Cortex of kidney (tissue), 1 donor: ENCODE measurements at places on chromosomes 16 and 17.

DNA sequence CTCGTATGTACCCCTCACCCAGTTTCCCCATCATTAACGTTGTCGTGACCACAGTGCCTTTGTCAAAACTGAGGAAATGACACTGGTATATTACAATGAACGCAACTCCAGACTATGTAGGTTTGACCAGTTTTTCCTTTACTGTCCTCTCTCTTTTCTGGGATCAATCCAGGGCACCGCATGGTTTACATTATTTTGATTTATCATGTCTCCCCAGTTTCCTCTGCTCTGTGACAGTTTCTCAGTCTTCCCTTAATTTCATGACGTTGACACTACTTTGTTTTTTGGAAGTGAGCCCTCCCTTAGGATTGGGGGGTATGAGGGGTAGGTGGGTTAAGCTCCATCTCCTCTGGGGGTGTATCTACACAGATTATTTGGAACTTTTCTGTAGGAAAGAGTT lies 76.1 kb upstream of the LGALS9 start:
- no peak for DNase-seq

DNA sequence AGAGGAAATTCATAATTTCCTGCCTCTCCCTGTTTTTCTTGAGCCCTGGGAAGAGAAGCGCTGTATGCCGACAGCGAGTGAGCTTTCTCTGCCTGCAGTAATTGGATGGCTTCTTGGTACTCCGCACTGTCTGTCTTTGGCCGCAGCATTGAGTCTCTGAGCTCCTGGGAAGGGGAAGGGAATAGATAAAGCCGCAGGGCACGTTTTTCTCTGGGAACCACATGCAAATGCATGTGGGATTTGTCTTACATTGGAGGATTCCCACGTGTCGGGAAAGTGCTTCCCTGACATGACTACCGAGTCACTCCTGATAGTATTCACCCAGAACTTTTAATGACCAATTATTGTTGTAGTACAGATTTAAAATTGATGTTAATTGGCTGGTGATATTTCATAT lies 385.9 kb downstream of the CPPED1 start:
- no peak for DNase-seq

DNA sequence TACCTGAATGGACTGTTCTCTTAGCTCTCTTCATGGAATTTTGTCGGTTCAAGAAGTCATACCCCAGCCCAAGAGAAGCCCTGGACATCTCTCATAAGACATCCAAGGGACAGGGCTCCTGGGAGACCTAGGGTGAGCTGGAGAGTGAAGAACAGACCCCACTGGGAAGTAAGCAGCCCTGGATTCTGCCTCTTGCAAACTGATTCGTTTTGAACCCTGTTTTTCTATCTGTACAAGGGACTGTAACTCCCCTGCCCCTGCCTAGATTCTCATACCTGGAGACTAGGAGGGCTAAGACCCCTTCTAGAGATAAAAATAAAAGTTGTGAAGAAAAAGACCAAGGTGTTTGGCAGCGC lies 449 bp downstream of the CCL3L1 start:
- no peak for DNase-seq

DNA sequence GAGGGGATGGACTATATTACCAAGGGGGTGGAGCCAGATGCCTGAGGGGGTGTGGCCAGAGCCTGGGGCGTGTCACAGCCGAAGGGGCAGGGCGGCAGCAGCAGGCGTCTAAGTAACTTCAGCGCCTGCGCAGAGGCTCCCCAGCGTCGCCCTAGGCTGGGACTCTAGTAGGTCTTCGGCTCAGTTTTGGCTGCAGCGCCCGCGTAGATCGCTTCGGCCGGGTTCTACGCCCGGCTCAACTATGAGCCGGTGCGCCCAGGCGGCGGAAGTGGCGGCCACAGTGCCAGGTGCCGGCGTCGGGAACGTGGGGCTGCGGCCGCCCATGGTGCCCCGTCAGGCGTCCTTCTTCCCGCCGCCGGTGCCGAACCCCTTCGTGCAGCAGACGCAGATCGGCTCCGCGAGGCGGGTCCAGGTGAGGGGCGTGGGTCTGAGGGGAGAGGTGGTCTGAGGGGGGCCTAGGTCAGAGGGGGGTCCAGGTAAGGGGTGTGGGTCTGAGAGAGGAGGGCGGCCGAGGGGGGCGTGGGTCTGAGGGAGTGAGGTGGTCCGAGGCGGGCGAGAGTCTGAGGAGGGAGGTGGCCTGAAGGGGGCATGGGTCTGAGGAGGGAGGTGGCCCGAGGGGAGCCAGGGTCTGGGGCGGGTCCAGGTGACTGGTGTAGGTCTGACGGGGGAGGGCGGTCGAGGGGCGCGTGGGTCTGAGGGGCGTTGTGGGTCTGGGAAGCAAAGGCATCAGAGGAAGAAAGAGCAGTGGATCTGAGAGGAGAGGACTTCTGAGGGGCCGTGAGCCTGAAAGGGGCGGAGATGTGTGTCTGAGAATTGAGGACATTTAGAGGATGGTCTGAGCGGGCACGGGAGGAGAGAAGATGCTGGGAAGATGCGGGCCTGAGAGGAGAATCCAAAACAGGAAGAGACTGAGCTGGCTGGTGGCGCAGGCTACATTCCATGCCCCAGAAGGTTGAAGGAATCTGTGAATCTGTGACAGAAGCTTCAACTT lies at the start of gene LPCAT2:
LPCAT2 (plus strand) TSS at position 132 of the 991 bp plus-strand sequence; CDS start at position 242, 110 bp downstream.
- DNase-seq, result no peak

DNA sequence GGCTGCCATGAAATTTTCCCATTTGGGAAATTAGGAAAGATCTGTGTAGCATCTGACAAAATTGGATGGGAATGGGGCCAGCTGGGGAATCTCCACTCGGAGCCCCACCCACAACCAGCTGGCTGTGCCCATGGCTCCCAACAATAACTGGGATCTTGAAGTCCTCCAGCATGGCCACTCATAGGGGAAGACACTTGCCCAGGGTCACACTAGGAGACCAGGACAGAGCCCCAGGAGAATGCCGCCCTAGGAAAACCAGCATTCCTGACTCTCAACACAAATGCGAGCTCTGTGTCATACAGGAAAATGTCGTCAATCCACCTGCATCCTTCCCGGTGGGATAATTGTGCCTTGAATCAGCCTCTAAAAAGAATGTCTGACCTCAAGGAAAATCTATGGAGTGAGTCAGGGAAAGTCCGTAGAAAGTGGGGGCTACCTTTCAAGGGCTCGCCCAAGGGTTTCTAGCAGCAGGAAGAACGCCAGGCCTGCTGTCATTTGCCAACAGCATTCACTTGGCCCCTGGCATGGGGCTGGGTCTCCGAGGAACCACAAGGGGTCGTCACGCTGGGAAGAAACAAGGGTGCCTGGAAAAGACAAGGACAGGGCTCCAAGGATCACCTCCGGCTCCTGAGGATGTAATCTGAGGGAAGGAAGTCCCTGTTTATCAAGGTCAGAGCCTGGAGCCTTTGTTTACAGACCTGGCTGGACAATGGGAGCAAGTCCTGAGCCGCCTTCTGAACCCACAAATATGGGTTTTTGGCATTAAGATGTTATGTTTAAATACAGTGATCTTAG lies 15.9 kb downstream of the CDH5 start:
- DNase-seq, result no peak

GRCh38 chr16:3252967-3253366 lies 3.5 kb downstream of the MEFV start:
- no peak for DNase-seq

- no peak for DNase-seq
These were observed 32.3 kb upstream of the HS3ST3A1 start for GRCh38 chr17:13634021-13634420.

GRCh38 chr16:85137323-85138072 lies 25.2 kb upstream of the CIBAR2 start:
- DNase-seq, result no peak

DNA sequence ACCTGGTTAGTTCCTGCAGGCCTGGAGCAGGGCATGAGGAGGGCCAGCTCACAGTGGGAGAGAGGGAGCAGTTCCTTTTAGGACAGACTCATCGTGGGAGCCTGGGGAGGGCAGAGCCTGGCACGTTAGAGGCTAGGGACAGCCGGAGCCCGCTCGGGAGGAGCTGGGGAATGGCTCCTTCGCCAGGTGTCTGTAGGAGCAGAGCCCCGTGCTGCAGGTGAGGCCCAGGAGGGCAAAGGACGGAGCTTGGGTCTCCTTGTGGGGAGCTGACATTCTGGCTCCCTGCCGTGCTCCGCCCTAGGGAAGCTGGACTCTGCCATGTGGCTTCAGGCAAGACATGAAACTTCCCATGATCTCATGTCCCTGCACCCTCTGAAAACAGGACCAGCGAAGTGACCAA lies 18.7 kb upstream of the MTSS2 start:
- no peak for DNase-seq

DNA sequence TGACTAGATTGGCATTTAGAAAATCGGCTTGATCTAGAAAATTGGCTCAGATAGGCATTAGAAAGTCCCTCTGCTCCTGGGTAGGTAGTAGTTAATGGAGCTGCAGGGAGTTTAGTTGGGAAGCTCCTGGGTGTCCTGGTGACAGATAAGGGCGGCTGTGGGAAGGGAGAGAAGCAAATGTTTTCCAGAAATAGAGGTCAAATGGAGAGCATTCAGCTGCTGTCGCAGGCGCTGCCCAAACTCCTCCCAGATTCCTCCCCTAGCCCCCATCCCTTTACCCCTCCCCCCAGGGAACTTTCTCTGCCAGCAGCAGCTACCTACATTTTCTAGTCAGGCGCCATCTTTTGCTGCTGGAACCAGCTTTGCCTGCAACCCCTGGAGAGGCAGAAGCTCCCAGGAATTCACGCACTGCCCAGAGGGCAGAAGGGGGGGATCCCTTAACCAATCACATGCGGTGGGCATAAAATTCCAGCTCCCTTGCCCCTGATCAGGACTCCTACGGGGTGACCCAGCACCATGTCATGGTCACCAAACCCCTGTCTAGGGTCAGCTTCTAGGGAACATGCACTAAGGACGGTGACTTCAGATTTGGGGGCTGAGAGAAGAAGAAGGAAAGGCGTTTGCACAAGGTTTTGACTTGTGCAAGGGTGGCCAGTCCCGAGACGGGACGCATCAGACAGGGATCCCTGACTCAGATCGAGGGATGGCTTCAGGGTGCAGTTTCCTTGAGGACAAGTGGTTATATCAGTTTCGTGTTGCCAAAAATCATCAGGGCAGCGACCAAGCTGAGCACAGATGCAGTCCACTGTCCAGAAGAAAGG lies 43.8 kb downstream of the SOCS1 start:
- no peak for DNase-seq

DNA sequence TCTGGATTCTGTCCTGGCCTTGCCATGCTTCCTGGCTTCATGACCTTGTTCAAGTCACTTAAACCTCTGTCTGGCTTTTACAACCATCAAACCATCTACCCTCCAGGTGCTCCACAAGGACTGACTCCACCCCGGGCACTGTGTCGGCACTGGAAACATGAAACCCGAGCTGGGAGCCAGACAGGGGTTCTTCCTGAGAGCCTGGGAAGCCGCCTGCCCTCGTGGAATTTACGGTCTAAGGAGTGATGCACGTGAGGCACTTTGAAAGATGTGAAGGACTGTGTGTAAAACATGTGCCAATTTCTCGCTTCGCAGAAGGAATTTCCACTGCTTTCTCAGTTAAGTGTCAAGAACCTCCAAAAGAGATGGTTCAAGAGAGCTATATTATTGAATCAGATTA lies 11.6 kb downstream of the CDK5R1 start:
- DNase-seq, result no peak

DNA sequence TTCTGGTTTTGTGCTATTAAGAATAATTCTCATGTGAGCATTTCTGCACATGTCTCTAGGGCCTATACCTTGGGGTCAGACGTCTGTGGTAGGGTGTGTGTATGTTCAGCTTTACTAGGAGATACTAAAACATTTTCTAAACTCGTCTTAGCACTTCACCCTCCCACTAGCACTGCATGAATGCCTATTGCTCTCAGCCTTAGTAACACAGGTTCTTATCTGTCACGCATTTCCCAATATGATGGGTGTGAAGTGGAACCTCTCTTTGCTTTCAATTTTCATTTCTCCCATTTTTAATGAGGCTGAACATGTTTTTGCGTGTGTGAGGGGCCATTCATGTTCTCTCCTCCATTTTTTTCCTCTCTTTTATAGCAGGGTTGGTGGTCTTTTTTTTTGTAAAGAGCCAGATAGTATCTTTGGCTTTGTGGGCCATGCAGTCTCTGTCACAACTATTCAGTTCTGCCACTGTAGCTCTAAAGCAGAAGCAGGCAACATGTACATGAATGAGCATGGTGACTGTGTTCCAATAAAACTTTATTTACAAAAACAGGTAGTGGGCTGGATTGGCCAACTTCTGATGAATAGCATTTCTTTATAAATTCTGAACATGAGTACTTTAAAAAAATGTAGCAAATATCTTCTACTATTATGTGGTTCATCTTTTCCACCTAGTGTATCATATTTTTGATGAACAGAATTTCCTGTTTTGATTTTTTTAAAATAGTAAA lies 354.0 kb downstream of the XYLT1 start:
- DNase-seq, result no peak

GRCh38 chr17:75566834-75567233 lies 20.8 kb upstream of the MYO15B start:
- DNase-seq, result no peak

- DNase-seq, result no peak
These were observed 55.7 kb downstream of the TAOK1 start for GRCh38 chr17:29445844-29446243.

DNA sequence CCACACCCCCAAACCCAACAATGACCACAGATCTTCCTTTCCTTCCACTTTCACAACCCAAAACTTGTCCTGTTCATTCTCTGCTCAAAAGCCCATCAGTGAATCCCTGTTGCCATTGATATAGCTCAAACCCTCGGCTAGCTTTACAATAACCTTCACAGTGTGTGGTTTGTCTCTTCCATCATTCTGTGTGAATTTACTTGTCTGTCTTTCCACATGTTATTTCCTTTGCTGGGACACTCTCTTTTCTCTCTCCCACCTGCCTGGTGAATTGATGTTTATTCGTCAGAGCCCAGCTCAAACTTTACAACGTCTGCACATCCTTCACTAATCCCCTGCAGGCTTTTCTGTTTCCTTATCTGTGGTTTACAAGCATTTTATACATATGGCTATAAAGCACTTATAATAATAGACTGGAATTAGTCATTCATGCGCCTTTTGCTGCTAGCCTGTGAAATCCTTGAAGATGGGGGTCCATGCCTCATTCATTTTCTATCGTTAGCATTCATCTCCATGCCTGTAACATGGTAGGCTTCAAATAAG lies 114.4 kb downstream of the CDH13 start:
- DNase-seq, result no peak

- DNase-seq, result no peak
These were observed 885.4 kb upstream of the RBFOX1 start for GRCh38 chr16:6447021-6447790.

- no peak for DNase-seq
These were observed 193.3 kb downstream of the RBFOX3 start for GRCh38 chr17:79417476-79417988.

- DNase-seq, result no peak
These were observed 9.4 kb downstream of the TIGD7 start for GRCh38 chr16:3295783-3296182.

- DNase-seq, result no peak
These were observed 16.8 kb upstream of the ZNF287 start for GRCh38 chr17:16585796-16586195.

DNA sequence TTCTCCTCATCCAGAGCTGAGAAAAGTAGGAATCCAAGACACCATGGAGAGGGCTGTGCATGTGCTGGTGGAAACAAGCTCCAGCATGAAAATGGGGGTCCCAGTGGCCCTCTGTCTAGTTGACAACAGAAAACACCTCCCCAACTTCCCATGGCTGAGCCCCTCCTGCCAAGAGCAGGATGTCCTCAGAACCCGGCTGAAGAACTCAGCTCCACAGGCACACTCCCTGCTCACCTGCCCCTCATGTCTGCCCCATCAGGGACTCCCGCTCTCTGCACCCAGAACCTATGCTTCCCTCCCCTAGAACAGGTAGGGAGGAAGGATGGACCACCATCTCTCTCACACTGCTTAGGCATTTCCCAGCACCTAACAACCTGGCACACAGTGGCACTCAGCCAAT lies 167.2 kb downstream of the C16orf78 start:
- DNase-seq, result no peak

GRCh38 chr16:86517033-86517432 lies 6.7 kb downstream of the FOXF1 start:
- DNase-seq, result no peak
